ENCODE measurements at places on chromosomes 3 and 15.

GRCh38 chr3:17070161-17070959, 185.6 kb downstream of the PLCL2 start:
- no peak for DNase-seq

DNA sequence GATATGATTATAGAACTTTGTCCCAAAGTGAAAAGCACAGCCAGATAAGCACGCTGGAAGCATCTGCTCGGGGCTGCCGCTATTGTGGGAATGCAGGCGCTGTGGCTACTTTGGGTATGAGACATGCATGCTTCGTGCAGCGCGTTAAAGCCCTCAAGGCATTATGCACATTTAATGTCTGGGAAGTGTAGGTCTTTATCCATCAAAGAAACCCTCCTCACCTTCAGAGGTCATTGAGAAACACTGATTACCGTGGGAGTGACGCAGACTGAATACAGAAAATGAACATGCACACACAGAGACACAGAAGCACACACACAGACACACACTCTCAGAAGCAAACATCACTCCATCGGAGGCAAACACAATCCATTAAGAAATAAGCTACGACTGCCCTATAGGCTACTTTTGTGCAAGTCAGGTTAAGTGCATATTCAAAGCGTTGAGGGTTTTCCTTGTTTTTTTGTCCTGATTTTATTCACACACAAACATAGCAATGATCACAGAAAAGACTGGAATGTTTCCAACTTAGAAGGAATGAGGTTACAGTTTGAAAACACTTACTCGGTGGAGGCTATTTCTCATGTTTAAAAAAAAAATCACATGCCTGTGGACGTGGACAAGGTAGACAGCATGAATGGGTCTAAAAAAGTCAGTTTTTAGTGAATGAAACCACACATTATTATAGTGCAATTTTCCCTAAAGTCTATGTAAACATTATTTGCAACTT, 68.5 kb downstream of the PLCH1 start:
- no peak for DNase-seq

- DNase-seq: no peak
Measured at GRCh38 chr3:187843654-187844053, 98.4 kb upstream of the BCL6 start.

DNA sequence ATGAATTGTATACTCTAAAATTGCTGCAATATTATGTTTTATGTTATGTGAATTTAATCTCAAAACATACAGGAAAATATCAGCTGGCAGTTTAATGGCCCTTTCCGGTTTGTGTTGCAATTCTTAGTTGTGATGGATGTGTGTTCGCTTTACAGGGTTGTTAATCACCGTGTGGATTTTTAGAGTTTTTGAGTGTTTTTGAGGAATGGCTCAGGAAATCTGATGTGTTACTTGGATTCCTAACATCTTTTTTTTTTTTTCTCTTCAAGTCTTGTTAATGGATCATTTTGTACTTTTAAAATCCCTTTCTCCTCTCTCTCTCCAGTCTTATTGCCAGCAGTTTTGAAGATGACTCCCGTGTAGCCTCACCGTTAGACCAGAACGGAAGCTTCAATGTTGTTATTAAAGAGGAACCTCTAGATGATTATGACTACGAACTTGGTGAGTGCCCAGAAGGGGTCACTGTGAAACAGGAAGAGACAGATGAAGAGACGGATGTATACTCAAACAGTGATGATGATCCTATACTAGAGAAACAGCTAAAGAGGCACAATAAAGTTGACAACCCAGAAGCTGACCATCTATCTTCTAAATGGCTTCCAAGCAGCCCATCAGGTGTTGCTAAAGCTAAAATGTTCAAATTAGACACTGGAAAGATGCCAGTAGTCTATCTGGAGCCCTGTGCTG, 35.7 kb downstream of the MGA start:
- DNase-seq: peak; percentile 52

DNA sequence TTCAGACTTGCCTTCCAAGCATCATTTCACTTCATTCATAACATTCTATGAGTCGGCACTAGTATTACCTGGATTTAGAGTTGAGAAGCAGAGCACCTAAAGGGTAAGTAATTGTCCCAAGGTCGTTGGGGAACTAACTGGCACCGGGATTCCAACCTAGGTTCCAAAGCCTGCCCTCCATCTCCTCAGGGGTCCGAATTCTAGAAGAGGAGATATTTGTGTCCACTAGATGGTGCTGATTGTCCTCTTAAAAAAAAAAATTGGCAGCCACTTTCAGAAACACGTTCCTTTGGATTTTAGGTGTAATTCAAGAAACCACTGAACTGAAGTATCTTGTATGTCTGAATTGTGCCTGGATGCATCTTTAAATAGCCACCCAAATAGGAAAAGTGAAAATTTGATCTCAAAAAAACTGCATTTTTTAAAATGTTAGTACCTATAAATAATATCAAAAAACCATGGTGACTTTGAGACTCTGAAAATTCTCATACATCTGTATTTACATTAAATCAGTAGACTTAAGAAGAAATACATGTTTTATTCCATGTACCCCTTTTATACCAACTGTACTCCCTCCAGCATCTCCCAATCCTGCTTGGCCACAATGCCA, 3.9 kb upstream of the FSIP1 start:
- peak; percentile 32 for DNase-seq
